ENCODE measurements at places on chromosomes 6 and 20.

DNA sequence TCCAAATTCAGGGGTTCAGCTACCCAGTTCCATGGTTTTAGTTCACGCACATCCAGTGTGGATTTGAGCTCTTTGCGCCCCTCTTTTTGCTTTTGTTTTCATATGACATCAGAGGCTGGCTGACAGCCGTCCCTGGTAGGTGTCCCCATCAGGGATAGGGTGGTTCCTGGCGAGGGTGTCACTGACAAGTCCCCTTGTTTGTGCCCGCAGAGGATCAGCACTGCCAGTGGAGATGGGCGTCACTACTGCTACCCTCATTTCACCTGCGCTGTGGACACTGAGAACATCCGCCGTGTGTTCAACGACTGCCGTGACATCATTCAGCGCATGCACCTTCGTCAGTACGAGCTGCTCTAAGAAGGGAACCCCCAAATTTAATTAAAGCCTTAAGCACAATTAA lies 58.0 kb downstream of the GNAS start:
- no peak for DNase-seq

DNA sequence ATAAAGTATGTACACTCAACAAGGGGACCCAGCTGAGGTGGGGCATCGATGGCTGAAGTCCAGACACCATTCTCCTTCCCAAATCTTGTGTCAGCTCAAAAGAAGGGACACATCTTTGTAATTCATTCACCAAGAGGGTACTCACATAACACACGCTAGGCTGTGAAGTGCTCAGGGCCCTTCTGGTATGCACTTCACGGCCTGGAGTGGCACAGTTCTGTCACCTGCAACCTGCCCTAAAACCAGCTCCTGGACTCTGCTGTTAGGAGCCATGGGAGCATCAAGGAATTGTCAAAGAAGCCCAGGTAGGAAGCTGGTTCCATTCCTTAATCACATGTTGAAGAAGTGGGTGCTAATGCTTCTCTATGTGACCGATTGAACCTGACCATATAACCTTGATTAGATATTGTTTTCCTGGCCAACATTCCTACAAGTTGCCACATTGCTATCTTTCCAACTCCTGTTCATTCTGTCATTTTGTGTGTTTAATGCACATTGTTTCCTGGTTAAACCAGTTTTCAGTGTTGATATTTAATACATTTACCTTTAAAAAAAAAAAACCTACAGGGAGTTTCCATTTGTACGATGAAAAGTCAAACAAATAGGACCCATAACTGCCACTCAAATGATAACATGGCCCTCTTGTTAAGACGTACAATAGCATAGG lies 127.3 kb downstream of the TNFRSF21 start:
- no peak for DNase-seq

GRCh38 chr6:155212616-155213380 lies 51.0 kb upstream of the CLDN20 start:
- DNase-seq, result no peak

GRCh38 chr6:40532349-40533000 lies 54.7 kb downstream of the LRFN2 start:
- DNase-seq, result no peak

- DNase-seq, result no peak
These were observed 38.7 kb downstream of the ZBTB2 start for GRCh38 chr6:151352410-151353396.

DNA sequence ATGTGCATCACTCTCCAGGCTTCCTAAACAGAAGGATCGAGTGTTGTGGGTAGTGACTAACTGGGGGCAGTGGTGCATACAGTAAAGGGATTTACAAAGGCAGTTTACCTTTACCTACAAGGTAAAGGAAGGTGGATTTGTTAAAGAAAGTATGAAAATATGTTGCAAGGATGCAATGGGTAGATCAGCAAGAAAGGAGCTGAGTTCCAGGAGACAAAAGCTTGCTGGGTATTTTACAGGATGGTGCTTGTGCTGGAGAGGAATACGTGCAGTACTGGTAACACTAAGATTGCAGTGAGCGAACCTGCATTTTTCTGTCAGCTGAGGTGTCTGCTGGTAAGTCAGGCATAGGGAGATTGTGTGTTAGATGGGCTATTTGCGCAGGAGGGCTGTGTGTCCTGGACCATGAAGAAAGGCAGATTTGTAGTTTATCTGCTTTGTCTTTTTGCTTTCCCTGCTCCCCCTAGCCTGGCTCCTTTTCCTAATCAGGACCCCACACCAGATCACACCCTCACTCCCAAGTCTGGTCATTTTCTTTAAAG lies 304.6 kb downstream of the THBS2 start:
- no peak for DNase-seq

DNA sequence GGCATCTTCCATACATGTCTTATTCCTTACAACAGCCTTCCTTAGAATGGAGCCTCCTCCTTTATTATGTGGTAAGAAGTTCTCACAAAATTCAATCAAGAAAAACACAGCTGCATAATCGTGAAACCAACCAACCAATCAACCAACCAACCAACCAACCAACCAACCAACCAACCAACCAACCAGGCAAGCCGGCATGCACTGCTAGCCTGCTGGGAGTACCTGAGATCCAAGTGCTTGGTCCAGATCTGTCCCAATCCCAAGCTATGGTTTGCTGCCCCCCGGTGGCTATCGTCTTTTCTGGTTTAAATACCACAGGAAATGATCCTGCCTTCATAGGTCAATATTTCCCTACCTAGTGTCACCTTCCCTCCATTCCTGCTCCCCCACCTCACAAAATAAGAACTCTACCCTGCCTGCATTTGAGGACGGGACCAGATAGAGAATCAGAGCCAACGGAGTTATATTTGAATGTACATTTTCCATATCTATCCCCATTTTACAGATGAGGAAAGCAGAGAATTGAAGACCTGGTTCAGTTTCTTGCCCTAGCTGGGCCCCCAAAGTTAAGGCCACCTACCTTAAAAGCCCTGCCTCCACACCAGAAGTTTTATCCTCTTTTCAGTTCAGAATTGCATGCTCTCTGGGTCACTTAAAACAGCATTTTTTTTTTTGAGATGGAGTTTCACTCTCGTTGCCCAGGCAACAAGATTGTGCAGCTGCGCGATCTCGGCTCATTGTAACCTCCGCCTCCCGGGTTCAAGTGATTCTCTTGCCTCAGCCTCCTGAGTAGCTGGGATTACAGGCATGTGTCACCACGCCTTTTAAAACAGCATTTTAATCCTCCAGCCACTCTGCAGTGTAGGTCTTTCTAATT lies 27.1 kb downstream of the RAB44 start:
- DNase-seq, result no peak

DNA sequence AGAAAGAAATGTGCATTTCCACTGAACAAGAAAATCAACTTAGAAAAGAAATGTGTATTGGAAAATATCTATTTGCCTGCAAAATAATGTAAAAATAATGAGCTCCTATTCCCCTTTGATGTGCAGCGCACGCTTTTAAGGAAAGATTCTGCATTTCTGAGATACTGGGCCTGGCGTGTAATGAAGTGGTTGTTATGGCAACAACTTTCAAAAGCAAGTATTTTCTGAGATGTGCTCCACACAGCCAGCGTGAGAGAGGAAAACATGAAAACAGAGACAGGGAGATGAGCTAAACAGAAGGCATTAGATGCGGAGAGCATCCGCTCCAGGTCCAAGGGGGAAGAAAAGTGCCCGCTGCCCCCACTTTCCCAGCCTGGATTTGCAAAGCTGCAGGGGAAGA lies 39.1 kb upstream of the GTSF1L start:
- no peak for DNase-seq

GRCh38 chr6:101163611-101164010 lies 229.9 kb upstream of the GRIK2 start:
- no peak for DNase-seq

DNA sequence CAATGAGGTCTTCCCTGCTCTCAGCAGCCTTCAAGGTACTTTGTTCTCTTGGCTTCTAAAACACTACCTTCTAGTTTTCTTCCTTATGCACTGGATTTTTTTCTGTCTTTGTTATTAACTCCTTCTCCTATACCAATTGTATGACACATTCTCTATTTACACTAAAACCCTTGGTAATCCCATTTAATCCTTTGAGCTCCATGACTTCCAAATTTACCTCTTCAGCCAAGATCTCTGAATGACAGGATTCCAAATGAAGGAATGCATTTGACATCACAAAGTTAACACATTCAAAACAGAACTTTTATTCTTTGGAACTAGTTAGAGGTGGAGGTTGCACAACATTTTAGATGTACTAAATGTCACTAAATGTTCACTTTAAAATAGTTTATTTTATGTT lies 86.6 kb upstream of the SAMD5 start:
- DNase-seq, result no peak

DNA sequence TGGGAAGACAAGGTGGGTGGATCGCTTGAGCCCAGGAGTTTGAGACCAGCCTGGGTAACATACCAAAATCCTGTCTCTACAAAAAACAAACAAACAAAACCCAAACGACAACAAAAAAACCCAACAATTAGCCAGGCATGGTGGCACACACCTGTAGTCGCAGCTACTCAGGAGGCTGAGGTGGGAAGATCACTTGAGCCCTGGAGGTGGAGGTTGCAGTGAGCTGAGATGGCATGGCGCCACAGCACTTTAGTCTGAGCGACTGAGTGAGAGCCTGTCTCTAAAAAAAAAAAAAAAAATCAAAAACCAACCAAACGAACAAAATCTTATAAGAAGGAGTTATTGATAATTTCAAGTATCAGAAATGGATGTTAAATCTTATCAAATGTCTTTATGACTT lies 114.9 kb downstream of the CDH26 start:
- no peak for DNase-seq

GRCh38 chr6:68447112-68447511 lies 188.0 kb upstream of the ADGRB3 start:
- DNase-seq, result no peak

DNA sequence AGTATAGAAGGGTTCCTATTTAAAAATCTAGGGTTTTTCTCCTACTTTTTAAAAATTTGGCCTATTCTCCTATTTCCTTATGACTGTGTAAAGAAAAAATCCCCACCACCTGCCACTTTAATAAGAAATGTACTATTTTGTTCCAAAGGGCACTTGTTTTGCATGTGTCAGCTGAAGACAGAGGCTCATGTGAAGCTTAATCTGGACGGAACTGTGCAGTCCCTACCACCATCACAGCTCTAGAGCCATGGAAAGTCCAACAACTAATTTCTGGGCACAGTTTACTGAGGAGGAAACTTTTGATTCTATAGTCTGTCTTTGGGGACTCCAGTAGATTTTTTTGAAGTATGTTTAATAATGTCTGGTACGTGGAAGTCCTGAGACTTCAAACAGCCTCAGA lies 60.0 kb upstream of the AHI1 start:
- DNase-seq, result no peak

DNA sequence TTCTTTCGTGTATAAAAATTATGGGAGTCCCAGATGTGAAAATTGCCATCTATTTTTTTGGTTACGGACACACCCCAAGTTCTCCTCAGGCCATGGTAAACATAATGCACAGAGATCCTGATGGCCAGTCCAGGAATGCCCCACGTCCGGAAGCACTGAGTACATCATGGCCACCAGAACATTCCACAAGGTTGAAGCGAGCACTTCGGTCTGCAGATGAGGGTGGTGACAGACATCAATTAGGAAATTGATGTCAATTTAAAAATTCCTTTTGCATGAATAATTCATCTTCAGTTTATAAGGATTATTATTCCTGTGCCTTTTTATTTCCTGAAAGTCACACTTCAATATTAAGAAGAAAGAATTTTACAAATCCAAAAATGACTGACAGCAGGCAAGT lies 13.2 kb upstream of the EXOC2 start:
- no peak for DNase-seq

DNA sequence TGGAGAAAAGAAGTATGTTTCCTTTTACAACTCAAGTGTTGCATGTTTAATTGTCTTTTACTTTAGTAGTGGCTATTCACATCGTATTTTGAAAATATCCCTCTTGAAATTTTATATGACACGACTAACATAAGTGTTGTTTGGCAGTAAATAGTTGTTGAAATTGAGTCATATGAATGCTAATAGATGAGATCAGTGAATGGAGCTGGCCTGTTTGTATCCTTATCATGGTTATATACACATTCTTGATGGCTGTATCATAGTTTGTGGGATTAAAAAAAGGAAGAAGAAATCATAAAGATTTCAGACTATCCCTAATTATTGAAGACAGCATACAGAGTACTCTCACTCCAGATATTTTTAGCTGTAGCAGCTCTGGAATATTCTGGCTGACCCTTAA lies 8.2 kb upstream of the RAE1 start:
- no peak for DNase-seq

GRCh38 chr20:34985461-34986310 lies 30.0 kb downstream of the MYH7B start:
- no peak for DNase-seq

DNA sequence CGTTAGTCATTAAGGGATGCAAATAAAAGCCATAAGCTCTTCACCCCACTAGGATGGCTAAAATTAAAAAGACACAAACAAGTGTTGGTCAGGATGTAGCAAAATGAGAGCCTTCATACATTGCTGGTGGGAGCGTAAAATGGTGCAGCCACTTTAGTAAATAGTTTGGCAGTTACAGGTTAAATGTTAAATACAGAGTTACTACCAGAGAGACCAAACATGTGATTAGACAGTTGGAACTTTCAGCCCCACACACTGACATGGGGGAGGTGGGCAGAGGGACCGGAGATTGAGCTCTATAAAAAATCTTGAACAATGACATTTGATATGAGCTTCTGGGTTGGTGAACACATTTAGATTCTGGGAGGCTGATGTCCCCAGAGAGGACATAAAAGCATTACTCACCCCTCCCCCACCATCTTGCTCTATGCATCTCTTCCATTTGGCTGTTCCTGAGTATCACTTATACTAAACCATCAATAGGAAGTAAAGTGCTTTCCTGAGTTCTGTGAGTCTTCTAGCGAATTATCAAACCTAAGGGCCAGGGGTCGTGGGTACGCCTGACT lies 20.4 kb upstream of the ZNF318 start:
- DNase-seq, result no peak

DNA sequence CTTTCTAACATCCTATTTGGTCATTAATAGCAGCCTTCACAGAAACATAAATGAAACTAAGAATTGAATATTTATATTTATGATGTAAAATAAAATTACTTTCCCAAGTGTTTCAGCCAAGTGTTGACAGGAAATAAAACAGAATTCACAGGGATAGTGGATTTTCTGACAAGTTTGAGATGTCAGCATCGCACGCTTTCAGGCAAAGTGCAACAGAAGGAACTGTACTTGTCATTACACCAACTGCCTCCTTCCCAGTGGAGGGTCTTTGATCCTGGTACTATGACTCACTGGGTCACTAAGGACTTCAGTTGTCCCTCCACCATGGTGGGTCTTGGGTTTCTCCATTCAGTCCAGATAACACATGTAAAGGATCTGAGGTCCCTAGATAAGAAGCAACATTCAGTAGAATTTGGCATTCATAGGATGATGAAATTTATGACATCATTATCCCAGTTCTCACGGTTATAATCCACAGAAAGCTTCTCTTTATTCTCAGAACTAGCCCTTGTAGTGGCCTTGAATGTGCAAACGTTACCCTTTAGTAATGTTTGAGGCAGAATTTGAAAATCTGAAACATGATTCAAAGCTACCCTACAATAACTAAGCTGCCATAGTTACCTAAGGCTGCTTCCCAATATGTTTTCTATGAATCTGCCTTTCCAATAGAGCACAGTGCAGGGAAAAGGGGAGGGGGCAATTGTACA lies 3.8 kb upstream of the TNFAIP3 start:
- no peak for DNase-seq

Data from activated CD4-positive, alpha-beta T cell treated with anti-CD3 and anti-CD28 coated beads for 1 hour (primary cell).